ENCODE measurements at places on chromosomes 12 and 14. TPM values are rescaled to one million over a fixed set of nuclear protein-coding genes. Genes with fewer than 3 reads are reported as not detected.

ADAM21 gene
- not detected for total RNA-seq

KLRC3 gene
- total RNA-seq: 1.1 TPM

ITGB7 gene
- total RNA-seq: 15.8 TPM

SENP1 gene
- 32.3 TPM for total RNA-seq

TAS2R19 gene
- 14.2 TPM for total RNA-seq

ARMH4 gene
- 2.9 TPM for total RNA-seq

GALNT8 gene
- 0.70 TPM for total RNA-seq

B3GNT4 gene
- total RNA-seq: not detected

CDC42BPB gene
- 131 TPM for total RNA-seq

PLXNC1 gene
- total RNA-seq: 10.3 TPM

APOF gene
- total RNA-seq: not detected

PRIMA1 gene
- total RNA-seq: 5.9 TPM

GPRC5A gene
- 26.2 TPM for total RNA-seq

COX8C gene
- not detected for total RNA-seq

DPPA3 gene
- not detected for total RNA-seq

IKZF4 gene
- total RNA-seq: 14.6 TPM

KRT78 gene
- total RNA-seq: not detected

HVCN1 gene
- total RNA-seq: 4.2 TPM

PTHLH gene
- 0.86 TPM for total RNA-seq

CIROP gene
- not detected for total RNA-seq

NFE2 gene
- total RNA-seq: 0.57 TPM

ARHGAP9 gene
- 10.0 TPM for total RNA-seq

DBX2 gene
- total RNA-seq: 0.73 TPM

AMHR2 gene
- not detected for total RNA-seq

NELL2 gene
- total RNA-seq: 8.1 TPM

SYT1 gene
- 12.3 TPM for total RNA-seq

PMEL gene
- total RNA-seq: 5.8 TPM
